ENCODE measurements at places on chromosomes 16 and 17.

DNA sequence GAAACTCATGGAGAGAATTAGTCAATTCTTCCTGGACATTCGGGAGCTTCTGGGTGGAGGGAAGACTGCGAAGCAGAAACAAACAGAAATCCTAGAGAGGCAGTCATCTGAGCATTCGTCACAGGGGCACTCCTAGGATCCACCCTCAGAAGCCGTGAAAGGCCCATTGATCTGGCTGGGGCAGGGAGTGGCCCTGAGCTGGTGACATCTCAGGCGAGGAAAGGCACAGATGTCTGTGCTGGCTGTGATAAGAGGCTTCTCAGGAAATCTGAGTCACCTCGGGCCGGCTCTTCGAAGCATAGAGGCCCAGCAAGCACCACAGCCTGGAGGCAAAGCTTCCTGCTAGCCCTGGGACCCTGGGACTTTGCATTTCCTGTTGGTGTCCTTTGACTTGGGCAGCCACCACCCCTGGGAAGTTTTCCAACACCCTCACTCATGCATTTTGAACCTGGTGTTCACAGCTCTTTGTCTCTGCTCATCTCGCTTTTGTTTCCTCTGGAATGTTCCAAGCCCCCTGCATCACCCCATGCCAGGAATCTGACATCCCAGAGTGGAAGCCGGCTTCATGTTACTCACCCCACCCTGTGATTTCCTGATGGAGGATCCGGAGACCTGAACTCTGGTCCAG, 23.3 kb upstream of the CDRT4 start:
- no peak for DNase-seq

- no peak for DNase-seq
Measured at GRCh38 chr16:52581530-52581929, 34.6 kb upstream of the TOX3 start.

GRCh38 chr17:66649818-66650543, 184.9 kb upstream of the CACNG5 start:
- DNase-seq = no peak

DNA sequence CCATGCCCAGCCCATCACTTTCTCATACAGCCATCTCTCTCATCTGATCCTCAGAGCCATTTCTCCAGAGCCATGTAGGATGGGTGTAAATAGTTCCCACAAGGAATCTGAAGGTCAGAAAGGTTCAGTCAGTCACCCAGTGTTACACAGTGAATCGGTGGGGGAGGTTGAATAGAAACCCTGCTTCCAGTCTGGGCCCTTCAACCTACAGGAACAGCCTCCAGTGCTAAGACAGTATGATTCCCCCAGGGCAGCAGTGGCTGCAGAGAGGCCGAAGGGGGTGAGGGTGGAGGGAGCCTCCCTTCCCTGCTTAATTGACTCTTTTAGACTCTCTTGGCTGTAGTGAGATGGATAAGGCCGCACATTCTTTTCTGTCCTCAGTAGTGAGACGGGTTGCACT, 3.6 kb downstream of the WNT9B start:
- DNase-seq = no peak

GRCh38 chr16:67902831-67903230, 9.8 kb downstream of the PSKH1 start:
- DNase-seq = no peak

DNA sequence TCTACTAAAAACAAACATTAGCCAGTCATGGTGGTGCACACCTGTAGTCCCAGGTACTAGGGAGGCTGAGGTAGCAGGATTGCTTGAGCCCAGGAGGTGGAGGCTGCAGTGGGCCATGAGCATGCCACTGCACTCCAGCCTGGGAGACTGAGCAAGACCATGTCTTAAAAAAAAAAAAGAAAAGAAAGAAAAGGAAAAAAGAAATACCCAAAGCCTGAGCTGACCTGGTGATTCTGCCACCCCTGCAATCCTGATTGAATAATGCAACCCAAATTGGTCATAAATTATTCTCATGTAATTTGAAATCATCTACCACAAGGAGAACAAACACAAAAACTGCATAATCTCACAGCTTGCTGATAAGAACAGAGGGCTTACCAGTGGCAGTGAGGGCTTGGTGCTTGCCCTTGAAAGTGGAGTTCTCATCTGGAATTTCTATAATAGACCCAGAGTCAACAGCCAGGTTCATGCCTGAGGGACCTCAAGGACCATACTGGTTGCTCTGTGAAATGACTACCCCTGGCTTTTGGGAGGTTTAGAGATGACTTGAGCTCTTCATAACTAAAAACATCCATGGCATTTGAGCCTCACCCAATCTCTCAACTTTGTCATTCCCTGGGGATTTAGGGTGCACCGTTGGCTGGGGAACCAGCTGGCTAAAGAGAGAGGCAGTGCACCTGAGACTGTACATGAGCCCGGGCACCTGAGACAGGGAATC, 35.4 kb upstream of the TMC5 start:
- DNase-seq = no peak

Data from kidney epithelial cell (primary cell).